ENCODE measurements at places on chromosomes 16 and 17. TPM values are rescaled to one million over a fixed set of nuclear protein-coding genes. Genes with fewer than 3 reads are reported as not detected.

DNA sequence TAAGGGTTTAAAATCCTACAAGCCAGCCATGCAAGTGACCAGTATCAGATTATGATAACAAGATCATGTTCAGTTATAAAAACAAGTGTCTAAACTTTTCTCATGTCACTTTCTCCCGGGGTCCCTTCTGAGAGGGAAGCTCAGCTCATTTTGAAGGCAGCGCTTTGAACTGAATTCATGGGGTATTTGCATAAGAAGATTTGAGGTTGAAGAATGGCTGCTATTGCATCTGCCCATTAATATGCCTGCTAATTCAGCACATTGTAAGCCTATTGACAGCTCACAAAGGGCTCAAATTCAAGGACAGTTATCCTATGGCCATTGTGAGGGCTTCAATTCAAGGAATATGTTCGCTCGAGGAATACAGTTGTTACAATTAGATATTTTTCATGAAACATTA, 290.2 kb upstream of the IRX3 start:
- peaks cover 28% of the 10 kb centered on the region for H3K27me3 ChIP-seq
- H3K36me3 ChIP-seq: no peaks in the 10 kb centered on the region
- H3K4me3 ChIP-seq: no peak overlapping the region

GRCh38 chr16:4680673-4681470, 12.5 kb upstream of the NUDT16L1 start:
- no peak overlapping the region for H3K27ac ChIP-seq
- H3K27me3 ChIP-seq: no peaks in the 10 kb centered on the region
- DNase-seq: no peak
- H3K36me3 ChIP-seq: no peaks in the 10 kb centered on the region
- no peak overlapping the region for H3K4me3 ChIP-seq
- H3K4me1 ChIP-seq: peaks cover 4% of the 10 kb centered on the region

DNA sequence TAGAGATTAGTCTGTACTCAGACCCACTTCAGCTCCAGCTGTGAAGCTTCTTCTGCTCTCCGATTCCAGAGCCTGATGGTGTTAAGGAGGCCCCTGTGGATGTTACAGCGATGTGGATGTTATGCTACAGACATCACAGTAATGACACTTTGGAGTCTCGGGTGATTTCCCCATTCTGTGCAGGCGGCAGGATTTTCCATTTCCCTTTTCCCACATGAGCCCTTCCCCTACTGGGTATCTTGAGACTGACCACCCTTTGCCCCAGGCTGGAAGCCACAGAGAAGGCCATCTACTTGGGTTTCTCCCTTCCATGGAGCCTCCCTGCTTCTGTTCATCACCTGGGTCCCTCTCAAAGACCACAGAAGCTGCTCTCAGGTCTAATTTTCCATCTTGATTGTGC, 78.3 kb downstream of the KCNJ12 start:
- peaks cover 9% of the 10 kb centered on the region for H3K27me3 ChIP-seq
- H3K27ac ChIP-seq: no peak overlapping the region
- H3K36me3 ChIP-seq: no peaks in the 10 kb centered on the region
- H3K4me3 ChIP-seq: no peak overlapping the region
- H3K4me1 ChIP-seq: peaks cover 10% of the 10 kb centered on the region

GRCh38 chr17:78133179-78133951, 2.8 kb downstream of the TMC8 start:
- DNase-seq: no peak
- peaks cover 9% of the 10 kb centered on the region for H3K27me3 ChIP-seq
- no peak overlapping the region for H3K4me3 ChIP-seq
- H3K36me3 ChIP-seq: no peaks in the 10 kb centered on the region
- no peak overlapping the region for H3K27ac ChIP-seq

GRCh38 chr17:15952916-15953790, 8.2 kb downstream of the ADORA2B start:
- no peaks in the 10 kb centered on the region for H3K27me3 ChIP-seq
- no peaks in the 10 kb centered on the region for H3K36me3 ChIP-seq
- H3K27ac ChIP-seq: peak overlapping the region; percentile 20
- peaks cover 26% of the 10 kb centered on the region for H3K4me1 ChIP-seq
- no peak overlapping the region for H3K4me3 ChIP-seq

ARHGDIA gene
- 367 TPM for total RNA-seq
